ENCODE measurements at places on chromosomes 4 and X.

DNA sequence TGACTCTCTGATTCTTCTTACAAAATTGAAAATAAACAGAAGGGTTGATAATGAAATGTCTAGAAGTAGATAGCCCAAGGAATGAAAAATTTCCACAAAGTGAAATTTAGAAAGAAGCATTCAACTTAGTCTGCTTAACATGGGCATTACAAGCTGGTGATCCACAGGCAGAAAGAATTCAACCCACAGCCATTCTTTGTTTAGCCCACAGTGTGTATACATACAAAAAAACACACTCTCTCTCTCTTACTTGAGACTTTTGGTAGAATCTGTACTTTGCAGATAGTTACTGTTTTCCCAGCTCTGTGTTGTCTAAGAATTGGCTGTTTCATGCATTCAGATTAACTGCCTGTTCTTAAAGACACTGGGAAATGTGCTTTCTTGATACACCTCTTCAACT, 159.8 kb downstream of the SLC4A4 start:
- DNase-seq = no peak

- DNase-seq = no peak
These were observed 24.9 kb downstream of the CCDC149 start for GRCh38 chr4:24887881-24888430.

- DNase-seq = no peak
These were observed at the start of gene CXCL5 for GRCh38 chr4:73998040-73999011. Gene CXCL5 (minus strand): TSS chr4:73998677. CDS start chr4:73998581, 96 bp downstream.

DNA sequence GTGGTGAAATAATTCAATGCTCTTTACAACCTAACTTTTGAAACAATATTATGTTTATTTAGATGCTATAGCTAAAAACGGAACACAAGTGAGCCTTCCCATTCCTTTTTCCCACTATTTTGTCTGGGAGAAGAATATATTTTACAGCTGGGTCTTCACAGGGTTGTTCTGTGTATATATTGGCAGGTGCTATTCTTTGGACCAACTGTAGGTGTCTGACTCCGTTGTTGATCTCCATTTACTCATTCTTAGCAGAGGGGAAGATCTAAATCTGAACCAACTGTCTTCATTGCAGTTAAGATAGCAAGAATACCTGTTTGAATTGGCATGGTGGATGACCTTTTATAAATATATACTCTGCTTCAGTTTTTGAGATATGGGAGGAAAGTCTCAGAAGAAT, 257.4 kb downstream of the CFAP299 start:
- no peak for DNase-seq

- no peak for DNase-seq
These were observed 331.5 kb downstream of the RPA4 start for GRCh38 chrX:97215186-97215585.

DNA sequence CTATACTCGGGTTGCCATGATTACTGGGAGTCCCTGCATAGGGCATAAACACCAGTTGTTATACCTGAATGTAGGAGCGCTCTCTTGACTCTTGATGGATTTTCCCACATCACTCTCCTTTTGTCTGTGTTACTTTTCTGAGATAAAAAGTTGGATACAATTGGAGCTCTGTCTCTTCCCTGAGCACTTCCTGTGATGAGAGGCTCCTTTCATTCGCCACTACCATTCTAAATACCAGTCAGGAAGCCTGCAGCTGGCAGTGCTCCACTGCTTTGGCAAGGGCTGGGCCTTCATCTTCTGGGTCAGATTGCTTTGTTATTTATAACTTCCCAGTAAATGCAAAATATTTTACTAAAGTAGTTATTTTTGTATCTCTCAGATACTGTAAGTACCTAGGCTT, 13.9 kb downstream of the TCEANC start:
- DNase-seq = no peak

- no peak for DNase-seq
These were observed 66.8 kb upstream of the EGFL6 start for GRCh38 chrX:13502590-13502989.

- DNase-seq = no peak
These were observed 1.4 kb upstream of the FNIP2 start for GRCh38 chr4:158767451-158767850.

DNA sequence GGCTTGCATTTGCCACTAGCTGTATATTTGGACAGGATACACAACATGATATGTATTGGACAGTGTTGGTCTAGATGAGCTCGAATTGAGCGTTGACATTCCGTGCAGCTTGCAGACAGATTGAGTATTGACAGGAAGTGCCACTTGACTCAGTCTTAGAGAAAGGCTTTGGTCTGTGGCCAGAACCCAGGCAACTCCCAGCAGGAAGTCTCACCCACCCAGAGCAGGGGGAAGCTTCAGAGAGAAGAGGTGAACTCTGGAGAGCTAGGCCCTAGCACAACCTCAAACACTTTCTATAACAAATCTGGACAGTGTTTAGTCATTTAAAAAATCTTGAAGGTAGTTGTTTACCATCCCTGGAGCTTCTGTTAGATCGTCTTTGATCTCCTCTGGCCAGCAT, 280.5 kb downstream of the FBXW7 start:
- DNase-seq = peak; percentile 19

DNA sequence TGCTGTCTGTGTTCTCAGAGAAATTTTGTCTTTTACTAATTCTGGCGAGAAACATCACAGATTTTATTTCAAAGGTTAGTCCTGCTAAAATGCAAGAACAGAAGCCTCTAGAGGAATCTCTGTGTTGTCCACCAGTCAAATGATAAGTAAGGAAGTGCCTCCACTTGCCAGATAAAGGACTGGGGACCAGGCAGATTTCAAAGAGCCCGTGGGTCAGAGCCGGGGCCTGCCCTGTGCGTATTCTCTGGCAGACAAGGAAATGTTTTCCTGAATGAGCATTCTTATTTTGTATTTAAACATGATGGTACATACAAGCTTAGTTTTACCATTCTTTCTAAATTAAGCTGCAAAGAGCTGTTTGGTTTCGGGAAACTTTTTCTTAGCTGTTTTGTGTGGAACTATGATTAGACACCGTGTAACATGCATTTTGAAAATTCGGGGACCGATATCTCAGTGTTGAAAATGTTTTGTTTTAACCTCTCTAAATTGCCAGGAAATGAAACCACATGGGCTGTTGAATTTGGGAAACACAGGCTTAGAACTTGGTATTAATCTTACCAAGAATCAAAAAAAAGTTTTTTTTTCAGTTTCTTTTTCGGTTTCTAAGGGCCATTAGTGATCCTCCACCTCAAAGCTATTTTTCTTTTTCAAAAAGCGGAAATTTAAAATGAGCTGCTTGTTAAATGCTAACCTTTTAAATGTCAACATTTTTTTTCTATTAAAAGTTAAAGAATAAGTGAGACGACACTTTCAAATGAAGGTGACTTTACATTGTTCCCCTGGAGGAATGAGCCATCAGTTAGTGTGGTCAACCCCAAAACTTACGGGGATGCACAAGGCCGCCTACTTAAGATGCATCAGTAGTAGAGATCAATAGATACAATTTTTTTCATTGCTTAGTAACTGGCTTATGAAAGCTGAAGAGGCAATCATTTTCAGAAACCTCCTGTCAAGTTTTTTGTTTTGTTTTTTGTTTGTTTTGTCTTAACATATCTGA, 89.6 kb upstream of the MTM1 start:
- peak; percentile 4 for DNase-seq

DNA sequence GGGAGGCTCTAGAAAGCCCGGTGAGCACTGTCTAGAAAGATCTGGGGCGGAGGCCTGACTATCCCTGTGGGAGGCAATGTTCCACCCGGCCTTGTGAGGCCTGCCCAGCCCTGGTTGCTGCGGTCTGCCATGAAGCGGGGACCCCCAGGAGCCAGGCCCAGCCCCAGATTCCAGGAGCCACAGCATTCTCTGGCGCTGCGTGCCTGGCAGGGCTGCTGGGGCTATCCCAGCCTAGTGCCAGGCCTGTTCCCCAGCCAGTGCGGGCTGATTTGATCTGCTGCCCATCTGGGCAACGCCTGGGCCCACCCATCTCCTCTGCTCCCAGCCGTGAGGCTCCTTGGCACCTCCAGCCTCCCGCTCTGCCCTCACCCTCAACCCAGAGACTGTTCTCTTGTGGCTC, 19.6 kb downstream of the ATP2B3 start:
- no peak for DNase-seq

GRCh38 chr4:11469650-11470437, 41.1 kb upstream of the HS3ST1 start:
- DNase-seq = no peak

DNA sequence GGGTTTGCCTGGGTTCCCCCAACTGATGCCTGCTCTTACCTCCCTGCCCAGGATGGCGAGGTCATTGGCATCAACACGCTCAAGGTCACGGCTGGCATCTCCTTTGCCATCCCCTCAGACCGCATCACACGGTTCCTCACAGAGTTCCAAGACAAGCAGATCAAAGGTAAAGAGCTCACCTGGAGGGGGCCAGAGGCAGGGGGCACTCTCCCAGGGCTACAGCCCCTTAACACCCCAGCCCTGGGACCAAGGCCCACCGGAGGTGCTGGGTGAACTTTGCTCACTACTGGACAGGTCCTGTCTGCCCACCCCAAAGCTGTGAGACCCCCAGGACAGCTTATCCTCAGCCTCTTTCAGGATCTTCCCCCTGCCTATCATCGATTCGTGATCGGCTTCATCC, 24.5 kb downstream of the HTRA3 start:
- no peak for DNase-seq

DNA sequence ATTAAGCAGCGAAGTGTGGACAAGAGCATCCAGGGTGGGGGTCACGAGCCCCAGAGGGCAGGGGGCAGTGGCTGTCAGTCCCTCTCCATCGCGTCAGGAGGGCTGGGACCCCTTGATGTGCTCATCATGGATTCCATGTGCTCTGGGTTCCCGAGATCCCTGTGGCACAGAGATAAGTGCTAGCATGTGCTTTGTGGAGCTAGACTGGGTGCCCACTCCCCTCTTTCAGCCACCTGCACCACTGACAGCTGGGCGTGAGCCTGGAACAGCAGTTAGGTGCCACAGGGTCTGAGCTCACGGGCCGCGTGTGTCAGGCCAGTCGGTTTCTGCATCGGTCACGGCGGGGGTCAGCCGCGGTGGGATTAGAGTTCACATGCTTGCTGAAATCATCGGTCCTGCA, 24.3 kb downstream of the CPZ start:
- no peak for DNase-seq

DNA sequence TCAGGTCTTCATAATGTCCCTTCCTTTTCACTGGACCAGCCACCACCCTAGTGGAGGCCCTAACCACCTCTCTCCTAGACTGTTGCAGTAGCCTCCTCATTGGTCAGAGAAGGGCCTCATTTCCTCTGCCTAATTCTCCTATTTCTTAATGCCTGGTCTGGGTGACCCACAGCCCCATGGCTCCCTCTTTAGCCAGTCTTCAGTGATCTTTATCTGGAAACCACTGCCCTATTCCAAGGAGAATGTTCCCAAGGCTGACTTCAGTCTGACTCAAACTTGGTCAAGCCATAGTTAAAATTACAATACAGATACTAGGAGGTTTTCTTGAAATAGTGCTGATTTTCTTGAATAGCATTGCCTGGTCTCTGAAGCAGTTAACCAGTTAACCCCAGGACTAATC, 53.6 kb upstream of the PRPS1 start:
- no peak for DNase-seq

DNA sequence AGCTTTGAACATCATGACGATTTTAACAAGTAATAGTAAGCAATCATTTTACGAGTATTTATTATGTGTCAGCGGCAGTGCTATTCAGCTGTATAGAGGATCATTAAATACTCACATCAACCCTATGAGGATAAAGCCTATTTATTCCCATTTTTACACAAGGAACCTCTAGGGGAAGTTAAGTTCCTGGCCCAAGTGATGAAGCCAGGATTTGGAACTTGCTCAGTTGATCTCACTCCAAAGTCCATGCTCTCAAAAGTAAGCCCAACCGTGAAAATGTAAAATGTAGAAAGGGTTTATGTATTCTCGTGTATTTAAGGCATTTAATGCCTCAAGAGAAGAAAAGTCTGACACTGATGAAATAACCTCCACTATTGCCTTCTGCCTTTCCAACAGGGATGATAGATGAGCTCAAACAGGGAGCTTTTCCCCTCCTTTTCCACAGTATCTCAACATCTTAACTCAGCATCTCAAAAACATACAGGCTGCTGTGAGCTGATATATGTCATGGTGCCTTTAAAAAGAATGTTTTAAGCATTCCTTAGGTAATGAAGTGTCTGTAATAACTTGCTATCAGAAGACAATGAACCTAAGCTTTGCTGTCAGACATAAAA, 35.0 kb upstream of the PLA2G12A start:
- DNase-seq = no peak

DNA sequence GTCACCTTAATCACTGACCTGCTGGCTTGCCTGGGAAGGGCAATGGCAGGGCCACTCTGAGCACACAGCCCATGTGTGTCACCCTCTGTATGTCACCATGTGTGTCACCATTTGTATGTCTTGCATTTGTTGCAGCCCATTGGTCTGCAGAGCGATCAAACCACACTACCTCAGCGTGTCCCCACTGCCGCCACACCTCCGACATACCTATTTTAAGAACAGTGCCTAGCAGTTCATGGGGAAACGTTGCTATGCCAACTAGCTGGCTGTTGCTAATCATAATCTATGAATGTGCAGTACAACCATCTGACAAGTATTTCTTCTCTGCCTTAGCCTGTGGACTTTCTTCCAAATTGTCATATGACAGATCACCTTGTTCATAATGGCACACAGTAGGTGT, 8.0 kb upstream of the CRMP1 start:
- DNase-seq = no peak

DNA sequence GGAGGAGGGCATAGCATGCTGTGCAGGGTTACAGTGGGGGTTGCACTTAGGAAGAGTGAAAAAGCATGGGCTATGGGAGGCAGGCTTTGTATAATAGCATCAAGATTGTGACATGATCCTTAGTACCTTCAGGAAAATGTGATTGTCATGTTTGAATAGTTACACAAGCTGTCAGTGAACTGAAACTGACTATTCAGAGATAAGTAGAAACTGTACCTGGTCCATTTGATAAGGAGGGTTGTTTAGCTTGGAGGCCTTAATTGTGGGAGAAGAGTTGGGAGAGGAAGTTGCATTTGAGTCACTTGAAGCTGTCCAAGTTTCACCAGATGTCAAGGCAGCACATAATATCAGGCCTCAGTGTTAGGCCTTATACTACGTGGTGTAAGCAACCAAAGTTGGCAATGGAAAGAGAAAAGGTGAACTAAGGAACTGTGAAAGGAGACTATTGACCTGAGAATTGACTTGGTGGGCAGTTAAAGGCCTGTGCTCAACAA, 85.0 kb downstream of the TEX13C start:
- no peak for DNase-seq

DNA sequence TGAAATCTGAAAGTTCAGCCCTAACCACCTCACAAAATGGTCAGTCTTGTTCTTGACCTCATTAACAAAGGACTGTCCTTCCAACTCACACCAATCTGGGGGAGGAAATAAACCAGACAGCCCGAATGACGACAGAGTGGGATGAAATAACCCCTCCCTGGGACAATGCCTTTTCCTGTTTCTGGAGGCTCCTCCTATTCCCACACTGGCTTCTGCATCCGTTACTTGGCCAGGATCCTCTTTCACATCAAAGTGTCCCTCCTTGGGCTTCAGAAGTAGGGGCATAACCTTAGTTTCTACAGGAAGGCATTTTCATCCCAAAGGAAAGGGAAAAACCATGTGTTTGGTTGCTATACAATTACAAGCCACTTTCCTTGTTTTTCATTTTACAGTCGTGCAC, 59.8 kb upstream of the RPL34 start:
- no peak for DNase-seq

- no peak for DNase-seq
These were observed 83.7 kb upstream of the ZCCHC13 start for GRCh38 chrX:74220277-74220676.

Data from activated T-cell treated with anti-CD3 and anti-CD28 coated beads for 4 hours (primary cell).